ENCODE measurements at places on chromosomes 16 and 17.

DNA sequence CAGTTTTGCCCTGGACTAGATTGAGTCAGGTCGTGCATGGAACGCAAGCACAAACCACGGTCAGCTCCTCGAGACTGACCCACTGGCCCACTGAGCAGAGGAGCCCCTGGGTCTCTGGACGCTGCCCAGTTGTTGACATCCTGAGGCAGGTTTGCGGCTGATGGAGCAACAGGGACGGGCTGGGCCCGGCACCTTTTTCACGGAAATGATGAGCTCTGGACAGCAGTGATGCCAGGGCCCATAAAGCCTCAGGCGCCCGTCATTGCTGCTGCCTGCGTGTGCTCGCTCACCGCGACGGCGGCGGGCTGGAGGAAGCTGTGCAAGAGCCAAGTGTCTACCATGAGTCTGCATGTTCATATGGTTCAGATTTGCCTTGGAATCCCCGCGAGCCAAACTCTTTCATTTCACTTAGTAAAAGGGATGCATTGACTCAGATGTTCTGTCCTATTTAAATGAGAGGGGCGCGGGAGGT, 30.8 kb upstream of the CRISPLD2 start:
- no peak for DNase-seq

DNA sequence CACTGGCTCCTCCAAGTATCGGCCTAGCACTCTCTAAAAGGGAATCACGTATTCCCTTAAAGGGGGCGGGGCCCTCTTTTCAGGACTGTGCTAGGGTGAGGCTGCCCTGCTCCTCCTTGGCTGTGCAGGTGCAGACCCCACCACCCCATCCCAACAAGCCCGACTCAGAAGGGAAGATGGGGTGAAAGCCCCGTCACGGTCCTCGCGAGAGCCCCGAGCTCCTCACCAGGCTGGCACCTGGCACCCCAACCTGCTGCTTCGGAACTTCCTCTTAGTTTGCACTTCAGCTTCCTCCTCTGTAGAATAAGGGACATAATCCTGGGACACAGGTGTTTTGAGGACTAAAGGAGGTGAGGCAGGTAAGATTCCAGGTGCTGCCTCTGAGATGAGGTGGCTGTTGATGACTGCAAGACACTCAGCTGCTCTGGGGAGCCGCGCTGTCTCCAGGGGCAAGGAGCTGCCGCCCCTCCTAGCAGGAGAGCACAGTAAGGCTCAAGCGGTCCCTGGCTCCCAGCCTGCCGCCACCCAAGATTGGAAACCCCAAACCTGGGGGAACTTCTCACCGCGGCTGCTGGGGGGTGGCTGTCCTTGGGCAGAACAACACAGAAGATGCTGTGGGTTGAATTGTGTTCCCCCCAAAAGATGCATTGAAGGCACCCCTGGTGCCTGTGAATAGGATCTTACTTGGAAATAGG, 88.8 kb downstream of the MGAT5B start:
- DNase-seq: no peak

DNA sequence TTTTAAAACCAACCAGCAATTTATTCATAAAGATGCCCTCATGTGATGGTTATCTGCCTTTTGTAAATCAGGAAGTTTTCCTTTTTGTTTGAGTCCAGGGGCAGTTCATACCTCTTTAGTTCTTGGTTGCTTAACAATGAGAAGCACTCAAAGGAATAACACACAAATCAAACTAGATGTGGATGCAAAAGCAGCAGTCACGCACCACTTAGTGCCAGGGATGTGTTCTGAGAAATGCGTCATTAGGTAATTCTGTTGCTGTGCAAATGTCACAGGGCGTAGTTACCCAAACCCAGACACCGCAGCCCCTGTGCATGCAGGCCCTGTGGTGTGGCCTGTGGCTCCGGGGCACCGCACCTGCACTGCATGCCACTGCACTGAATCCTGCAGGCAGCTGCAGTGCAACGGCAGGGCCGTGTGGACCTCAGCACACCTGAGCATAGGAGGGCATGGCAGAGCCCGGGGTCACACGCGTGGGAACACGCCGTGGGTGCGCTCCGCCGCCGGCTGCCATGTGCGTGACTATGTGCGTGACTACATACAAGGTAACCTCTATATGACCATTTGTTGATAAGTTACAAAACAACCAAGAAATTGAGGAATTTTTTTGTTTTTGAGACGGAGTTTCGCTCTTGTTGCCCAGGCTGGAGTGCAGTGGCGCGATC, 39.6 kb downstream of the PKD1 start:
- no peak for DNase-seq

DNA sequence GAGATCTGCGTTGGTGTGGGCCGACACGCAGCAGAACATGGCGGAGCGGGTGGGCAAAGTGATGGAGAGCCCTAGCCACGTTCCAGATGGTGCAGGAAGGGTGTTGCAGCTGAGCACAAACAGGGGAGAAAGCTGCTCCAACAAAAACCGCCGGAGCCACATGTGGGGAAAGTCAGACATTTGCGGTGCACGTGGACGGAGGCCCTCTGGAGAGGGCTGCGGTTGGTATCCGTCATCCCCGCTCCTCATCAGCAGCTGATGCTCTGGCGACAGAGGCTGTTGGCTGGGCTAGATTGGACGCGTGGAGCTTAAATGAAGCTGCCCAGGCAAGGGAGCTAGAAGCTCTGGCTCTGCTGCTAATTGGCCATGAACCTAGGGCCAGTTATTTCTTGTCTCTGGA, 43.5 kb upstream of the ADCY9 start:
- DNase-seq: no peak

- no peak for DNase-seq
Measured at GRCh38 chr16:73172241-73172972, 124.5 kb upstream of the ZFHX3 start.

DNA sequence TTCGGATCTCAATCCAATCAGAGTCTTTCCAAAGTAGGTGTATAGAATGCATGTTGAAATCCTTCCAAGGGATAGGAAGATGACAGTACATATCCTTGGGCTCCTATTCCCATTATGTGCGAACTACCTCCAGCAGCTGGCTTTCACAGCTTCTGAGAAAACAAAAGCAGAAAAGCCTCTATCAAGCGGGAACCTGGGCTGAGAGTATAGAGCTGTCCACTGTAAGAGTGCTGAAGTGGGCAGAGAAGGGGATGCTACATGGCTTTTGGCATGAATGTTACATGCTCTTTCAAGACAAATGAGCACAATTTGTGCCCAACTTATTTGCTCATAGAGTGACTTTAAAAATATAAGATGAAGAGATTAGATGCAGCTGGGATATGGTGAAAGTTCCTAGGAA, 993.5 kb downstream of the CDH8 start:
- DNase-seq: no peak

GRCh38 chr17:80725517-80725916, 180.9 kb downstream of the RPTOR start:
- DNase-seq: no peak

DNA sequence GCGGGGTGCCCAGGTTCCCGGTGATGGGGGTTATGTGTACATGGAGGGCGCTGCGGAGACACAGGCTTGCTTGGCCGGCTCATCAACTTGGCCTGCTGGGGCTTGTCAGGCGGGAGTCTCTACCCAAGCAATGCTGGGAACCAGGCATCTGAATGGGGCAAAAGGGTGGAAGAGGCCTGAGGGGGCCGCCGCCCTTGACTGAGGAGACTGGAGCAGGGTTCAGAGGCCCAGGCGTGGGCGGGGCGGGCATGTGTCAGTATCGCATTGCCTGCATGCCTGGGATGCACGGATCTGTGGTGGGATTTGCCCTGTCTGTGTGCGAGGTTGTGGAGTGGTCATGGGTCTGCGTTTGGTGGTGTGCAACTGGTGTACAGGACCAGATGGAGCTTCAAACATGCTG, 21.1 kb downstream of the ARHGAP23 start:
- DNase-seq: no peak

- DNase-seq: no peak
Measured at GRCh38 chr17:40303009-40303657, 5.8 kb upstream of the RARA start.

GRCh38 chr17:11366272-11366850, 125.3 kb downstream of the SHISA6 start:
- DNase-seq: no peak

- no peak for DNase-seq
Measured at GRCh38 chr16:49250689-49251088, 30.9 kb downstream of the CBLN1 start.

- no peak for DNase-seq
Measured at GRCh38 chr17:8532021-8532420, 96.3 kb downstream of the NDEL1 start.
